KBM-7 (cell line): ENCODE measurements at places on chromosomes 3 and 15.

DNA sequence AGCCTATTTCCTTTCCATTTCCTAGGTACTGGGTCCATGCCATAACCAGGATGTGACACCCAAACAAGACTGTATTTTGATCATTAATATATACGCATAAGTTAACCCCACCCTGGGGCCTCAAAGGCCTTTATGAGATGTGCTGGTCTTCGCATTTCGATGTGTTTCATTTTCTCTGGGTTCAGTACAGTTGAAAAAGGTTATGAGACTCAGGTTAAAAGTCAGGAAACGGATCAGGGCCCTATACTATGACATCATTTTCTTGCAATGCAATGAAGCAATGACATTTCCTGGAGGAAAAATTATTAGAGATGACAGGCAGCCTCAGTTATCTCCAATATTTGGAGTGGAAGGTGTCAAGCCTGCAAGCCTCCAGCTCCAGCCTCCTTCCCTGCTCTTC is 31.7 kb downstream of the TMEM212 start:
- DNase-seq = no peak

- no peak for DNase-seq
Observed at GRCh38 chr3:197503652-197504051, 52.1 kb downstream of the BDH1 start.

DNA sequence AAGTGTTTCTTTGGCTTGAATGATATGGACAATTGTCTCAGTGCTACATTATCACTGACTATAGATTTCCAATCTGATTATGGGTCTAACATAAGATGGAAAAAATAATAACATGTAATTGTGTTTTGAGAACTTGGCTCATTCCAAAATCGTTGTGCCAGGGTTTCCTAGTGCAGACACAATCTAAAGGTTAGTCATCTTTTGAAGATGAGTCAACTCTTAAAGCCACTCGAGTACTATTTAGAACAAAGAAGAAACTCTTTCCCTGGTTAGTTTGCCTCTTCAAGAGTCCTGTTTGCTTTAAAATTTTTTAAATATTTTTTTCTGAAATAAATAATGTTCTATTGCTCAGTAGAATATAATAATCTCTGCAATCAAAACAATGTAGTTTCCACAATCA is 301.0 kb downstream of the CADM2 start:
- no peak for DNase-seq

DNA sequence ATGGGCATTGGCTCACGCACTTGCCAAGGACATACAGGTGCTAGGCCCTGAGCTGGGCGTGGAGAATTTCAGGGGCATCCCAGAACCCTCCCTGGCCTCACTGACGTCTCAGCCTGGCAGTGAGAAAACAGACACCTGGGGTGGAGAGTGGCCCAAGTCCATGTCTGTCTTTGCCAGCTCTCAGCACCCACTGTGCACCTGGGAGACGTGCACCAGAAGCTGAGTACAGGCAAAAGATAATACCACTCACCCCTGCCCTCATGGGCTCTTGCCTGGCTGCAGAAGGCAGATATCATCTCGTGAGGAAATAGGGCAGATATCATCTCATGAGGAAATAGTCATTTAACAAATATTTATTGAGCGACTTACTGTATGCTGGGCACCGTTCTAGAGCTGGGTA is 8.0 kb downstream of the LOXL1 start:
- DNase-seq = no peak

GRCh38 chr3:55597641-55598040 is 110.5 kb upstream of the WNT5A start:
- no peak for DNase-seq
